ENCODE measurements at places on chromosomes 12 and 14.
A peak's percentile ranks its signal among the peaks of the same experiment; 100 is the strongest.

- DNase-seq = no peak
Measured at GRCh38 chr14:83960832-83961512, 1569.0 kb upstream of the FLRT2 start.

GRCh38 chr14:35051796-35052195 lies 5.7 kb downstream of the FAM177A1 start:
- peak; percentile 89 for DNase-seq

GRCh38 chr12:81209012-81209411 lies 131.1 kb downstream of the ACSS3 start:
- peak; percentile 49 for DNase-seq

DNA sequence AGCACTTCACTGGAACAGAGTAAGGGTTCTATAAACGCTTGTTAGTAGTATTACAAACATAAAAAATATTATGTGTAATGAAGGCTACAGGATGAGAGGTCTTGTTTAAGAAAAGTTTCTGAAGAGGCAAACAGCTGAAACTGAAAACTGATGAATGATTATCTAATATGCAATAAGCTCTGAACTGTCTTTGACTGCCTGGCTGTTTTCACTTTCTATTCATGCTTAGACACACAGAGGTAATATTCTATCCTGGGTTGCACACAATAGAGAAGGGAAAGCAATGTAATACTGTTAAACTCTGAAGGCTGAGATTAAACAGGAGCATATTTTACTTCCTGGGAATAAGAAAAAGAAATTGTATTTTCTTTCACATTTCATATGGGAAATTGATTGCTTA lies 251.3 kb downstream of the ALX1 start:
- DNase-seq = no peak

- no peak for DNase-seq
Measured at GRCh38 chr12:27133022-27133590, 50.7 kb upstream of the C12orf71 start.

- no peak for DNase-seq
Measured at GRCh38 chr12:43009846-43010240, 420.3 kb upstream of the PRICKLE1 start.

DNA sequence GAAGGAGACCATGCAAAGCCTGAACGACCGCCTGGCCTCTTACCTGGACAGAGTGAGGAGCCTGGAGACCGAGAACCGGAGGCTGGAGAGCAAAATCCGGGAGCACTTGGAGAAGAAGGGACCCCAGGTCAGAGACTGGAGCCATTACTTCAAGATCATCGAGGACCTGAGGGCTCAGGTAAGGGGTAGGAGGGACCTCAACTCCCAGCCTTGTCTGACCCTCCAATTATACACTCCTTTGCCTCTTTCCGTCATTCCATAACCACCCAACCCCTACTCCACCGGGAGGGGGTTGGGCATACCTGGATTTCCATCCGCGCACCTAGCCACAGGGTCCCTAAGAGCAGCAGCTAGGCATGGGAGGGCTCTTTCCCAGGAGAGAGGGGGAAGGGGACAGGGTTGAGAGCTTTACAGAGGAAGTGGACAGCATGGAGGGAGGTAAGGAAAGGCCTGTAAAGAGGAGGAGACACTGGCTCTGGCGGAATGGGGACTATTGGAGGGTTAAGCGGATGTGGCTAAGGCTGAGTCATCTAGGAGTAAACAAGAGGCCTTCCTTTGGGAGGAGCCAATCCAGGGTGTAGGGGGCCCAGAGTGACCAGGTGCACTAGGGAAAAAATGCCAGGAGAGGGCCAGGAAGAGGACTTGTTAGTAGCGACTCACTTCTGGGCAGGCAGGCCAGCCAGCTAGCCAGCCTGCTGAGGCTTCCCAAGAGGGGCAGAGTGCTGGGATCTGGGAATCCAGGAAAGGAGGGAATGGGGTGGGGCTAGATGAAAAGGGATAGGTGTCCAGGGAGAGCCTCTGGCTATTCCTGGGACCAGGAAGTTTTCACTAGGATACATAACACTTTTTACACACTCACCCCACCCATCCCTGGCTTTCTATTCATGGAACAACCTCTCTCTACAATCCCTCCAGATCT lies 754 bp downstream of the KRT18 start:
- DNase-seq = peak; percentile 98

DNA sequence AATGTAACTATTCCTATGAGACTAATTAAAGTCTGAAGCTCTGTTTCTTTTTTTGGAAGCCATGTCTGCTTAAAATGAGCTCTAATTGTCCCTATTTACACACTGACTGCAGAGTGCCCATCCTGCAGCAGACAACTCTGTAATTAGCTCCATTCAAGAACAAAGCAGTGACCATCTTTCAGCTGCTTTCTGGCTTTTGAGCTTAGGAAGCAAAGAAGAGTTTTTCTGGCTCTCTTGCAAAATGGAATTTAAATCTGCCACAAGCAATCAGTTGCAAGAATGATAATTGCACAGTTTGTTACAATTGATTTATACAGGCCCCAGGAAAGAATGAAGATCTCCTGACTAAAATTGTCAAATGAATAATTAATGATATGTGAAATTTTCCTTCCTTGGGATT lies 83.4 kb downstream of the GAS2L3 start:
- no peak for DNase-seq

DNA sequence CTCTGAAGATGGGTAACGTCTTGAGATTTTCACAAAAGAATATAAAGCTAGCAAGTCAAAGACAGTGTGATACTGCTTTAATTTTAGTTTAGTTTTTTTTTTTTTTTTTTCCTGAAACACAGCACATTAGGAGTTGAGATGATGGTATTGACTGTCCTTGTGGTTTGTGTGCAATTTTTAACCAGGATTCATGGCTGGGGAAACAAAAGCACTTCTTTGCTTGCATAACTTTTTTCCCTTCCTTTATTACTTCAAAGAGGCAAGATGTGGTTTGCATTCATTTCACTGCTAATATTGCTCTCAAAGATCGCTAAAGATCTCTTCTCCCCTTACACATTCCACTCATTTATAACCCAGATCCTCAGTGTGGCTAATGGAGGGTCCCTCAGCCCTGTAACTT lies 157.1 kb upstream of the PZP start:
- DNase-seq = no peak

DNA sequence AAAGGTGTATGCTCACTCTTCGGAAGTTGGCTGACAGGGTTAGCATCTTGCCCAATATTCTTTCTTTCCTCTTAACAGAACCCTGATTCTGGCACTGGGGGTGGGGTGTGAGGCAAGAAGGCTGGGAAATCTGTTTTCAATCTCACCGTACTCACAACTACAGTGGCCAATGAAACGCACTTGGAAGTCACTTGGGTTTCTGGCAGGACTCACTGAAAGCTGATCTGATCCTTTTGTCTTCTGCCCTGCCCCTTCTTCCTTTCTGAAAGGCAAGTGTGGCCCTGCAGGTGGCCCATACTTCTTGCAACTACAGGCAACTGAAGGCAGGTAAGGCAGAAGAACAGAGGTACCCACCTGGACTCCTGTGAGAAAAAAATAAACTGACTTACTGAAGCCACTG lies 106.9 kb downstream of the STXBP6 start:
- no peak for DNase-seq

DNA sequence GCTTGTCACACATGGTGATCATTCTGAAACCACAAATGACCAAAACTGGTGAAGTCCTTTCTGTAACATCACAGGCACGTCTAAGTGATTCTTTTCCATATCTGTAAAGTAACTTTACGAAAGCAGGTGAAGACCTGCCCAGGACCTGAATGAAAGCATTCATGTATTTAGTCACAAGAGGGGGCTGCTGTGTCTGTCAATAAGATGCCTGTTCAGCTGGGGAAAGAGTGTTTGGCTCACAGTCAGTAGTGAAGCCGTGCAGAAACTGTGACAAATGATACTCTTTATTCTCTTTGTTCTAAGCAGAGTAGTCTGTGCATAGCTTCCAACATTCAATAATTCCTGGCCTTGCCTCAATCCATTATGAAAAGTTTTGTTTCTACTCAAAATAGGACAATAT lies 373.5 kb upstream of the OR4E1 start:
- peak; percentile 70 for DNase-seq

DNA sequence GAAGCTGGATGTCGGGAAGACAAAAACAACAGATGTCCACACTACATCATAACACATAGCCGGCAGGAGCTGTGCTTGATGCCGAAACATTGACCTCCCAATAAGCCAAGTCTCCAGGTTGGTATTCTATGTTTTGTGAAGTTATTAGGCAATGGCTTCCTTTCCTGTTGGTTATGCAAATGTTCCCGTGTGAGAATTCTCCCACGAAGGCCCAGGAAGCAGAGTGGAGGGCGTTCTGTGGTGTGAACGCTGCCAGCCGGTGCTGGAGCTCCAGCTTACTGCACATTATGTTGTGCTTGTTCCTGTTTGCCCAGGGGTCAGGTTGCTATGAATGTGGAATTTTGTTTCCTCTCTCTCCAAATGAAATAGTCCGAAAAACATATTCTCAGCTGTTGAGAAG lies 156.4 kb upstream of the HMGA2 start:
- no peak for DNase-seq

DNA sequence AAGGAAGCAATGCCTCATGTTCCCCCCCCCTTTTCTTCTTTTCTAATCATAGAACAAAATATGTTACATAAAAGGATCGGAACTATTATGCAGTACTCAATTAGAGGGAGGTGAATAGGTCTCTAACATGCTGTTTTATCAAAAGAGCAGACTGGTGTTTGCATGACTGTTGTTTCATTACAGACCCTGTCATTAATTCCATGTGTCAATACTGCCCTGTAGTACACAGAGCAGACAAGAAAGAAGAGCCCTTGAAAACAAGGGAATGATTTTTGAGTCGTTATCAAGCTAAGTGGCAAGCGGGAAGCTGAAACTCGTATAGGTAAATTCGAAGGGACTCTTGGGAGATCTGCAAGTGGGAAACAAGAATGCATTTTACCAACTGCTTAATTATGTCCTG lies 76.9 kb upstream of the TMEM263 start:
- DNase-seq = no peak

GRCh38 chr14:94143239-94143638 lies 13.8 kb upstream of the IFI27L2 start:
- DNase-seq = peak; percentile 28

DNA sequence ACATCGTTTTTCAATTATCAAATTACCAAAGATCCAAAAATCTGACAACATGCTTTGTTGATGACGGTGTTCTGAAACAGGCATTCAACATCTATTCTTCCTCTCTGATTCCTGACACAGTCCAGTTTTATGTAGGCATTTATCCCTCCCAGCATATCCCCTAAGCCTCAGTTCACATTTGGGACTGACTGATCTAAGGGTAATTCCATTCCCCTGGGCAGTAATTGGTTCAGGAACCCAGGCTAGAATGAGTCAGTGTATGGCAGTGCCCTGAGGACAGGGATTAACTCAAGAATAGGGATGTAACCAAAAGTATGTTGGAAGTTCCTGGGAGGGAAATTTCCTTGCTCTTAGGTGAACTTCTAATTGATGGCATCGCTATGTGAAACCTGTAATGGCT lies 10.3 kb upstream of the PCNX1 start:
- no peak for DNase-seq

DNA sequence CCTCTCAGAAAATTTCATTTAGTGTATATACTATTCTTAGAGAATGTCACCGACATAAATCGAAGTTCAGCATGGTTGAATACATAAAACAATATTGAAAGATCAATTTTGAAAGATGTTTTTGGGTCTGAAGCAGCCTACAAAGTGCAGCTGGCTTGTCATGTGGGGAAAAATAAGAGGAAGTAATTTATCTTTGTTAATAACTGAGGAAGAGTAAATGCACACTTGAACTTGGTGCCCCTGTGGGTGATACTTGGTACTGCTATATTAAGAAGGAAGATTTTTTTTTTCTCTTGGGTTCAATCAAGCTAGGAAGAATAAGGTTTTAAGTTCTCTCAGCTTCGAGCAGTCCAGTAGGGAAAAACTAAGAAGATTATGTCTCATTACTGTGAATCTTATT lies 661.3 kb downstream of the RPL10L start:
- no peak for DNase-seq

DNA sequence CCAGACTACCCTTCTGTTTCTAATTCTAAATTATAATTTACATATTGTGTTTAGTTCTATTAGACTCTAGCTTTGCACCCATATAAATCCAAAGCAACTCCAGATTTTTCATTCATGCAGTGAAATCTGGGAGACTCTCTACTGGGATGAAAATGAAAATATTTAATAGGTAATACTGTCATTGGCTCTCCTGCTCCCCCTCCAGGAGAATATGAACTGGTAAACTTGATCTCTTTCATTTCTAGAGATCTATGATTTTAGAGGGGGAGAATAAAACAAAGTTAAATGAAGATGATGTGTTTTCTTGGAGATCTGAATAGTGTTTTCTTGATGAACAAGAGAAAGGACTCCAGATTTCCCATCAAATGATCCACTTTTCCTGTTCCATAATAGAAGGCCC lies 104.3 kb upstream of the TMCC3 start:
- no peak for DNase-seq

DNA sequence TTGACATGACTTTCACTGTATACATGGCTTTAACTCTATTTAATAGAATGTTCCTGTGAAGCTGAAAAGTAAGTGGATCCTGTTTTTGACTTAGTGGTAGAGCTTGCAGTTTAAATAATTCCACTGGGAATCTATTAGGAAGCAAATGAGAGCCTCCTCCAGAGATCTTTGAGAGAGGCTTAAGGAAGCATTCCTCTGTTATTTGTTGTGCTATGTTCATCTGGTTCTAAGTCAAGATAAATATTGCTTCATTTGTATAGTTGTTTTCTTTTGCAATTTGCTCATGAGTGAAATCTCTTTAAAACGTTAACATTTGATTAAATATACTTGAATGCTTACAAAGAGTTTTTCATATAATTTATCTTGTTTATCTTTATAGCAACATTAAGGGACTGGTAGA lies 70.4 kb downstream of the TMTC2 start:
- no peak for DNase-seq

- DNase-seq = no peak
Measured at GRCh38 chr12:4862809-4863208, 46.9 kb upstream of the KCNA1 start.

DNA sequence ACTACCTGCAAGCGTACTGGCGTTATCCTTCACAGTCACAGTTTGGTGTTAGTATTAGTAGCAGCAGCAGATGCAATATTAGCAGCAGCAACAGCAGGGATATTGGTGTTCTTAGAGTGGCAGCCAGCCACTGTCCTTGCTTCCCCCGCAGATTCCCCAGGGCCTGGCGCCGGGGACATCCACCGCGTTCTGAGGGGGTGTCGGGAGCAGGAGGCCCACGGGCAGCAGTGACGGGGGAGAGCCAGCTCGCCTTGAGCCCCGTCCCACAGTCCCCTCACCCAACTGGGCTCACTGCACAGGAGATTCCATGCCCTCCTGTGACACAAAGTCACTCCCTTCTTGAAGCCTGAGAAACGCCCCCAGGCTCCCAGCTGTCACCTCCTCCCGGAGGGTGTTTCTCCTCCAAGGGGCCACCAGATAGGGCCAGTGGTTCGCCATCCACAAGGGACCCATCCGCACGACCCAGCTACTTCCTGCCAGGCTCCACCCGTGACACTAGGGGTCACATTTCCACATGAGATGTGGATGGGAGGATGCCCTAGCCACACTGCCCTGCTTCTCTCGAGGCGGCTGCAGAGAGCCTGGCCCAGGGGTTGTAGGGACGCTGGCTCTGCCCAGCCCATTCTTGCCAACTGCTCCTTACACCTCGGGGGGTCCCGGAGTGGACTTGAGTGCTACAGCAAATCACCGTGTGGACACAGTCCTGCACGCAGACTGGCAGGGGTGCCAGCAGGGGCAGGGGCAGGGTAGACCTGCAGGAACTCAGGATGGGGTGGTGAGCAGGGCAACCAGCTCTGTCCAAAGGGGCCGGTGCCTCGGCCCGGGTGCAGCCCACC lies 123.1 kb downstream of the PIWIL1 start:
- DNase-seq = no peak

All from HepG2 (cell line).